ENCODE measurements at places on chromosomes 1 and 21. TPM values are rescaled to one million over a fixed set of nuclear protein-coding genes. Genes with fewer than 3 reads are reported as not detected.

The CYP4A22 gene
- total RNA-seq, result not detected

The RGS2 gene
- 12.3 TPM for total RNA-seq

The S1PR1 gene
- 20.9 TPM for total RNA-seq

The CCDC190 gene
- not detected for total RNA-seq

The CLDN19 gene
- 0.19 TPM for total RNA-seq

The B4GALT3 gene
- total RNA-seq, result 53.2 TPM

The TMEM52 gene
- total RNA-seq, result 4.6 TPM

The ANKRD35 gene
- total RNA-seq, result 0.11 TPM

The RXRG gene
- 6.8 TPM for total RNA-seq

The CFHR3 gene
- 0.86 TPM for total RNA-seq

The AMPD1 gene
- total RNA-seq, result not detected

DNA sequence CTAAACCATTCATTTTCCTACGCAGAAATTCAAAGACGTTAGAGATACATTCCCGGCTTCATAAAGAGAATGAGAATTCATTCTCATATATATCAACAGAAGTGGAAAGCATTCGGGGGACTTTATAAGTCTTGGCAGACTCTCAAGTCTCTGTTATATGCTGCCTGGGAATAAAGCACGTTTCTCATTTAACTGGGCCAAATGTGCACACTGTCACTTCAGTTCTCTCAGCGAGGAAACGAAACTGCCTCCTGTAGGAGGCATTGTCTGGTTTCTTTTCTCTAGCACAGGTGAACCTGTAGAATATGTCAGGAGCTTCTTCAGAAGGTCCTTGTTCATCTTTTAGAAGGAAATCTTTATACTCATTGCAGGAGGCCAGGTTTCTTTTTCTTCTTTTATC is 367.6 kb downstream of the PTBP2 start:
- no peaks in the 10 kb centered on the region for H3K27me3 ChIP-seq
- no peak overlapping the region for H3K4me3 ChIP-seq
- peaks cover 8% of the 10 kb centered on the region for H3K4me1 ChIP-seq
- no peaks in the 10 kb centered on the region for H3K36me3 ChIP-seq

DNA sequence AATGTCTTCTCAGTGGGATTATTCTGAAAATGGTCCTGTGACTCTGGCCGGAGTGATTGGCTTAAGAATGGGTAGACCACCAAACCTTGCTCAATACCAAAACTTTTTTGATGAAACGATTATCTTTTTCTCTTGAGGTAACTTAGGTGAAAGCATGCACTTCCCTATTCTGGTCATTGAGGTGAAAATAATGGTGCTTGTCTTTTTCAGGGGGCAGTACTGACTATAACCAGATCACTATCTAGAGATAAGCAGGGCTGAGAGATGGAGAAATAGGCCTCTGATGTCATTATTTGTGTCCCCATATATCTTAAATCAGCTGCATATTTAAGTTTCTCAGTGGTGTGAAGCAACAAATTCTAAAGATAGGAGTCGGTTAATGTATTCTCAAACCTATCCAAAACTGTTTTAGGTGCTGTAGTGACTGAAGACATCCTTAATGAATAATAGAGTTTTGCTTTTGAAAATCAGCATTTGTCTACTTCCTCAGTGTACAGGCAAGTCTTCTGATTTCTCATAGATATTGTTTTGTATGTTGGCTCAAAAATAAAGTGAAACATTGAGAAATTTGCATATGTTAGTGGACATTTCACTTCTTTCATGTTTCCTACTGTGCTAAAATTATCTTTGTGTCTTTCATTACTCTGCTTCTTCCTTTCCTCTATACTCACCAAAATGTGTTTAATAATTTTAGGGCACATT is 735.3 kb upstream of the ADGRL4 start:
- H3K4me1 ChIP-seq, result no peaks in the 10 kb centered on the region
- no peak overlapping the region for H3K27ac ChIP-seq

GRCh38 chr21:45910548-45911221 is 70.9 kb upstream of the COL6A1 start:
- peak overlapping the region; percentile 24 for H3K27ac ChIP-seq
- no peak overlapping the region for H3K4me3 ChIP-seq
- no peaks in the 10 kb centered on the region for H3K4me1 ChIP-seq

GRCh38 chr1:213122514-213122929 is 71.5 kb downstream of the RPS6KC1 start:
- no peaks in the 10 kb centered on the region for H3K36me3 ChIP-seq
- no peaks in the 10 kb centered on the region for H3K27me3 ChIP-seq
- no peak overlapping the region for H3K4me3 ChIP-seq
- peaks cover 4% of the 10 kb centered on the region for H3K4me1 ChIP-seq

- no peaks in the 10 kb centered on the region for H3K36me3 ChIP-seq
- H3K4me3 ChIP-seq, result no peak overlapping the region
- H3K27me3 ChIP-seq, result peaks cover 60% of the 10 kb centered on the region
- no peak overlapping the region for H3K27ac ChIP-seq
- H3K4me1 ChIP-seq, result no peaks in the 10 kb centered on the region
Measured at GRCh38 chr21:44677881-44678280, 4.1 kb downstream of the KRTAP12-1 start.

GRCh38 chr1:10833630-10834557 is 37.4 kb upstream of the CASZ1 start:
- peaks cover 32% of the 10 kb centered on the region for H3K27me3 ChIP-seq
- no peak overlapping the region for H3K4me3 ChIP-seq
- no peak overlapping the region for H3K27ac ChIP-seq
- DNase-seq, result no peak
- no peaks in the 10 kb centered on the region for H3K36me3 ChIP-seq

GRCh38 chr1:36359383-36359782 is 26.3 kb downstream of the STK40 start:
- no peak for DNase-seq
- H3K36me3 ChIP-seq, result no peaks in the 10 kb centered on the region
- H3K27ac ChIP-seq, result no peak overlapping the region
- H3K4me1 ChIP-seq, result peaks cover 4% of the 10 kb centered on the region
- H3K27me3 ChIP-seq, result no peaks in the 10 kb centered on the region
- H3K4me3 ChIP-seq, result no peak overlapping the region

GRCh38 chr1:35539073-35539823 is 18.0 kb downstream of the KIAA0319L start:
- peaks cover 44% of the 10 kb centered on the region for H3K4me1 ChIP-seq
- H3K27ac ChIP-seq, result peak overlapping the region; percentile 3
- H3K27me3 ChIP-seq, result no peaks in the 10 kb centered on the region
- DNase-seq, result no peak
- H3K36me3 ChIP-seq, result peaks cover under 1% of the 10 kb centered on the region
- peak overlapping the region; percentile 42 for H3K4me3 ChIP-seq

- no peak for DNase-seq
- H3K4me3 ChIP-seq, result no peak overlapping the region
Measured at GRCh38 chr1:59333626-59334277, 36.9 kb downstream of the FGGY start.

- no peak for DNase-seq
- H3K36me3 ChIP-seq, result peaks cover 5% of the 10 kb centered on the region
- H3K4me1 ChIP-seq, result peaks cover 25% of the 10 kb centered on the region
- H3K4me3 ChIP-seq, result no peak overlapping the region
- H3K27me3 ChIP-seq, result no peaks in the 10 kb centered on the region
- no peak overlapping the region for H3K27ac ChIP-seq
Measured at GRCh38 chr1:3336641-3337630, 117.5 kb upstream of the ARHGEF16 start.

- no peaks in the 10 kb centered on the region for H3K27me3 ChIP-seq
- no peak overlapping the region for H3K4me3 ChIP-seq
- H3K4me1 ChIP-seq, result no peaks in the 10 kb centered on the region
- no peak overlapping the region for H3K27ac ChIP-seq
- DNase-seq, result no peak
Measured at GRCh38 chr1:4301007-4301406, 353.4 kb upstream of the AJAP1 start.

DNA sequence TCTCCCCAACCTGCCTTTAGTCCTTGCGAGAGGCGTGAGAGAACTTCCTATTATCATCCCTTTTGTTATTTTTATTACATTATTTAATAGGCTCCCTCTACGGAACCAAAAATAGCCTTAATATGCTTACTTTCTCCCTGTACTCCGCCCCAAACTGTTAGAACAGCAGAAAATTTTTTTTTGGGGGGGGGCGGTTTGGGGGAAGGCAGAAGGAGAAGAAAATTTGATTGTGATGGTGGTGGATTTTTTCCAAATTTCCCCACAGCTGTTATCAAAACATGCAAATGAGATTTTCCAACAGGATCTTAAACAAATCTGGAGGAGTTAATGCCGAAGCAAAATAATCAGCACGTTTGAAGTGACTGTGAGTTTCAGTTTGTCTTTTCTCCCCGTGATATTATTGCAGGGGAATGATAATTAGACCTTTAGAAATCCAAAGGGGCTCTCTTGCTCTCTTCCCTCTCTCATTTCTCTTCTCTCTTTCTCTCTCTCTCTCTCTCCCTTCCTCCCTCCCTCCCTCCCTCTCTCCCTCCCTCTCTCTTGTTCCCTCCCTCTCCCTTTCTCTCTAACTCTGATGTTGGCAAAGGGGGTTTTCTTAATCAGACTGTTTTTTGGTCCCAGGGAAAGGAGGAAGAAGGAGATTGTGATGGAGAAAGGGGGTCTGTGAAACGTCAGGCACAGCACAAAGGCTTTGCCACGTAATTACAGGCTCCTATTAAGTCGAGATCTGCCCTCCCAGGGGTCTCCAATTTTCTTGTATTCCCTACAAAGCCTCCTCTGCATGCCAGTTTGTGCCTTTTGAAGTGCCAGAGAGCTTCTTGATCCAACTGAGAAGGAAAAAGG is 1.1 kb upstream of the PRRX1 start:
- peak overlapping the region; percentile 86 for H3K4me3 ChIP-seq
- DNase-seq, result no peak
- H3K36me3 ChIP-seq, result peaks cover 6% of the 10 kb centered on the region
- peaks cover 100% of the 10 kb centered on the region for H3K27me3 ChIP-seq
- H3K27ac ChIP-seq, result no peak overlapping the region

- no peak overlapping the region for H3K4me3 ChIP-seq
- no peaks in the 10 kb centered on the region for H3K4me1 ChIP-seq
- H3K27me3 ChIP-seq, result no peaks in the 10 kb centered on the region
- H3K27ac ChIP-seq, result no peak overlapping the region
- peaks cover 8% of the 10 kb centered on the region for H3K36me3 ChIP-seq
- DNase-seq, result no peak
Measured at GRCh38 chr1:156233426-156234127, 8.4 kb upstream of the BGLAP start.

- peaks cover under 1% of the 10 kb centered on the region for H3K4me1 ChIP-seq
- no peak overlapping the region for H3K27ac ChIP-seq
- DNase-seq, result no peak
- H3K27me3 ChIP-seq, result no peaks in the 10 kb centered on the region
Measured at GRCh38 chr1:59029411-59030167, 245.7 kb upstream of the JUN start.

DNA sequence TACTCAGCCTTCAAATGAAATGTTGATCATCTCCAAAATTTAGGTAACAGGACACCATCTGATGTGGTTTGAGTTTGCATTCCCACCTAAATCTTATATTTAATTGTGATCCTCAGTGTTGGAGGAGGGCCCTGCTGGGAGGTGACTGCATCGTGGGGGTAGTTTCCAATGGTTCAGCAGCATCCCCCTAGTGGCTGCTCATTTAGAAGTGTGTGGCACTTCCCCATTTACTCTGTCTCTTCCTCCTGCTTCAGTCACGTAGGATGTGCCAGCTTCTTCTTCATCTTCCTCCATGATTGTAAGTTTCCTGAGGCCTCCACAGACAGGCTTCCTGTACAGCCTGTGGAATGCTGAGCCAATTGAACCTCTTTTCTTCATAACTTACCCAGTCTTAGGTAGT is 731.2 kb downstream of the USP25 start:
- H3K4me3 ChIP-seq, result no peak overlapping the region
- no peaks in the 10 kb centered on the region for H3K27me3 ChIP-seq
- no peak for DNase-seq
- H3K27ac ChIP-seq, result no peak overlapping the region
- H3K36me3 ChIP-seq, result peaks cover 11% of the 10 kb centered on the region

GRCh38 chr1:92739669-92740524 is 45.0 kb downstream of the EVI5 start:
- no peak for DNase-seq
- no peak overlapping the region for H3K4me3 ChIP-seq
- no peak overlapping the region for H3K27ac ChIP-seq
- H3K36me3 ChIP-seq, result peaks cover 3% of the 10 kb centered on the region
- H3K27me3 ChIP-seq, result no peaks in the 10 kb centered on the region
- no peaks in the 10 kb centered on the region for H3K4me1 ChIP-seq

- no peaks in the 10 kb centered on the region for H3K27me3 ChIP-seq
- no peaks in the 10 kb centered on the region for H3K36me3 ChIP-seq
- no peak overlapping the region for H3K27ac ChIP-seq
- DNase-seq, result no peak
- H3K4me3 ChIP-seq, result no peak overlapping the region
Measured at GRCh38 chr1:22530715-22531114, 32.6 kb upstream of the EPHA8 start.

GRCh38 chr1:116814926-116815723 is 60.9 kb downstream of the CD2 start:
- no peak overlapping the region for H3K27ac ChIP-seq
- H3K4me3 ChIP-seq, result no peak overlapping the region
- peaks cover 5% of the 10 kb centered on the region for H3K4me1 ChIP-seq
- no peaks in the 10 kb centered on the region for H3K27me3 ChIP-seq
- H3K36me3 ChIP-seq, result peaks cover 8% of the 10 kb centered on the region
- no peak for DNase-seq

DNA sequence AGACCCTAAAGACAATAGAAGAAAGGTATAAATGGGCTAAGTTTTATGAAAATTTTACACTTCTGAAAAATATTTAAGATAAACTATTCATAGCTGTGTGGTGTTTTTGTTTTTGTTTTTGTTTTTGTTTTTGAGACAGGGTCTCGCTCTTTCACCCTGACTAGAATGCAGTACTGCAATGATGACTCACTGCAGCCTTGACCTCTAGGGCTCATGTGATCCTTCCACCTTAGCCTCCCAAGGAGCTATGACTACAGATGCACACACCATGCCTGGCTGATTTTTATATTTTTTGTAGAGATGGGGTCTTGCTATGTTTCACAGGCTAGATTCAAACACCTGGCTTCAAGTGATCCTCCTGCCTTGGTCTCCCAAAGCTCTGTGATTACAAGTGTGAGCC is 66.6 kb downstream of the PUM1 start:
- no peak overlapping the region for H3K27ac ChIP-seq
- DNase-seq, result no peak
- peaks cover 8% of the 10 kb centered on the region for H3K36me3 ChIP-seq
- no peaks in the 10 kb centered on the region for H3K27me3 ChIP-seq
- peaks cover 8% of the 10 kb centered on the region for H3K4me1 ChIP-seq

DNA sequence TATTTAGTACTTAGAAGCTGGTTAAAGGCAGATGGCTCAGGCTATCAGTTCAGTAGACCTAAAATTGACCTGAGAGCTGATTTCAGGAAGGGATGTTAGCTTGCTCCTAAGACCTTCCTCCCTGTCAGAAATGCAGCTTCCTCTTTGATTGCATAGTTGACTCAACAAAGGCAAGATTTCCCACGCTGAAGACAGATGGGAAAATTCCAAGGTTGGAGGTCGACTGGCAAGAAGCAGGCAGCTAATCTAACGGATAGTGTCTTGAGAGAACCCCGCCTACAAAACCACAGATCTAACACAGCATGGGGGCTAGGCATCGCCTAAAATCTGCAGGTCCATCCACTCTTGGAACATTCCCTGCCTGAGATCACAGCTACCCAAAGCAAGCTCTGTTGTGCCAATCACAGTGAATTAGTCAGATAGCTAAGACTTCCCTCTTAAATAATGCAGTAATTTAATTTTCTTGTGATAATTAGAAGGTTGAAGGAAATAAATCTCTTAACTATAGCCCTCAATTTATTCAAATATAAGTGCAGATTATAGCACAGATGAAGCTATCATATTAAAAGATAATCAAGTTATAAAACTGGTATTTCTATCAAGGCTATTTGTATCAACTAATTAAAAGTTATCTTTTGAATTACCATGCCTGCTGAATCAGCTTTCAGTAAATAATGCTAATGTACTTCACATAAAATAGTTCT is 357.8 kb upstream of the SGIP1 start:
- H3K4me3 ChIP-seq, result no peak overlapping the region
- peaks cover 27% of the 10 kb centered on the region for H3K4me1 ChIP-seq
- no peak overlapping the region for H3K27ac ChIP-seq
- no peaks in the 10 kb centered on the region for H3K27me3 ChIP-seq
- H3K36me3 ChIP-seq, result no peaks in the 10 kb centered on the region
